ENCODE measurements at places on chromosomes 3 and 15.

DNA sequence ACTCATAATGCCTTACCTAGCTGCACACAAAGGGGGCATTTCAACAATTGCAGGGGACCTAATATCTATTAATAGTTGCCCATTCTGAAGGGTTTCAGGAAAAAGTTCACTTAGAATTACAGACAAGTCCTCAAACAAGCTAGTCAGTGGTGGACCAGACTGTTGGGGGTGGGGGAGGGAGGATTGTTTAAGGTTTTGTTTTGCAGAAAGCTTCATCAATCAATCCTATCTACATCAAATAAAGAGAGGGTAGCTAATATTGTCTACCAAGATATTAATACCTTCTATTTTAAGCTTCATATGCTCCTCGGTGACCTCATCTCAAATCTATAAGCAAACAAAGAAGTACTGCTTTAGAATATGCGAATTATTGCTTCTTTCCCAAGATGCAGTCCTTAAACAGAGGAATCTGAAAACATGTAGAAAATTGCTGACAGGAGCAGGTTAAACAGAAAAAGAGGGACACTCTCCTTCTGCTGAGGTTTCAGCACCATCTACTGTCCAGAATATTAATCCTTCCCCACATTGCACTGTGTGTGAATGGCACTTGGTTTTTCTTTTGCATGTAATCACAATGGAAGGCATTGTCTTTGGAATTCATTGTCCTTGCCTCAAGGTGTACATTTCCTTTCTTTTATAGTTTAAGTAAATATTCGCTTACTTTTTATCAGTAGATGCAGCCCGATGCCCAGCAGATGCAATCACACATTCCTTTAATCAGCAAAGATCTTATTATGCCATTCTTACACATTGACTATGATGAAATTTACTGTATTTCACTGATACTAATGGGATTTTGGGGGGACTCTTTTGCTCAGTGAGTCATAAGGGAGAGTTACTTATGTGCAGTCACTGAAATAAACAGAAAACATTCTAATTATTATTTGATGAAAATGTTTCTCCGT lies 94.7 kb downstream of the IL5RA start:
- peak; percentile 60 for DNase-seq
- no peak overlapping the region for H3K4me3 ChIP-seq
- H3K27ac ChIP-seq: no peak overlapping the region
- H3K27me3 ChIP-seq: no peaks in the 10 kb centered on the region
- no peaks in the 10 kb centered on the region for H3K36me3 ChIP-seq

GRCh38 chr15:78927077-78927790 lies 17.6 kb downstream of the CTSH start:
- DNase-seq: no peak
- no peaks in the 10 kb centered on the region for H3K27me3 ChIP-seq
- H3K4me1 ChIP-seq: no peaks in the 10 kb centered on the region
- peaks cover 100% of the 10 kb centered on the region for H3K36me3 ChIP-seq
- H3K27ac ChIP-seq: peak overlapping the region; percentile 28
- no peak overlapping the region for H3K4me3 ChIP-seq

GRCh38 chr3:40615110-40615915 lies 90.6 kb downstream of the ZNF621 start:
- H3K4me3 ChIP-seq: no peak overlapping the region
- peaks cover 9% of the 10 kb centered on the region for H3K4me1 ChIP-seq
- H3K27ac ChIP-seq: no peak overlapping the region
- DNase-seq: no peak
- H3K36me3 ChIP-seq: no peaks in the 10 kb centered on the region

DNA sequence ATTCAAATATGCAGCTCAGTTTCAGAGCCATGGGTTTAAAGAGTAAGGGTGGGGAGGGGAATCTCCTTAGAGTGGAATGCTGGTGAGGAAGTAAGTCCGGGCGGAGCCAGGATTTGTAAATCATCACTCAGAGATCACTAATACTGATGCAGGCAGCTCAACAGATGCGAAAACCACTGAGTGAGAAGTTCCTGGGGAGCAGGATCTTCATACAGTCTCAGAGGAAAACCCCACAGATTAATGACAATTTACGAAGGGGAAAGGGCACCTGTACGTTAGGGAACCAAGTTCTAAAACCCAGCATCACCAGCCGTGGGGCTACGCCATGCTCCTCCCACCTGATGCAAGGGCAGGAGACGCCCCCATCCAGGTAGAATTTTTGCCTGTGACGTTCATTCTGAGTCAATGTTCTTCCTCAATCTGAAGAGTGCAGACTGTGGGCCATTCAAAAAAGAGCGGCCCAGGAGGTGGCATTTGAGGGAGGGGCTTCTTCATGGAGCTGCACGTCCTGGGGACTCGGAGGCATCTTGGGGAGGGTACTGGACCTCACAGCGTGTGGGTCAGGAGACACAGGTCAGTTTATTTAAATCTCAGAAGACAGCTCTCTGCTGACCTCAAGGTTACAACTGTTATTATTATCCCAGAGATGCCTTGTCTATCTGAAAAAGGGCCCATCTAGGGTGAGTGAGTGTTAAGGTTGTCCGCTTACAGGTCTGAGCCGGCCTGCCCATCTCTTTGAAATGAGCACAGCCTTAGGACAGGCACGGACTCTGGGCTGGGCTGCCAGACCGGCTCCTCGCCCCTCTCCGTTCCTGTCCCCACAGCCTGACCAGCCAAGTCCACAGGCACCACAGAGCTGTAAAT lies 228.0 kb downstream of the XXYLT1 start:
- H3K4me3 ChIP-seq: no peak overlapping the region
- peaks cover 6% of the 10 kb centered on the region for H3K4me1 ChIP-seq
- no peak for DNase-seq
- H3K27me3 ChIP-seq: no peaks in the 10 kb centered on the region
- H3K36me3 ChIP-seq: no peaks in the 10 kb centered on the region

DNA sequence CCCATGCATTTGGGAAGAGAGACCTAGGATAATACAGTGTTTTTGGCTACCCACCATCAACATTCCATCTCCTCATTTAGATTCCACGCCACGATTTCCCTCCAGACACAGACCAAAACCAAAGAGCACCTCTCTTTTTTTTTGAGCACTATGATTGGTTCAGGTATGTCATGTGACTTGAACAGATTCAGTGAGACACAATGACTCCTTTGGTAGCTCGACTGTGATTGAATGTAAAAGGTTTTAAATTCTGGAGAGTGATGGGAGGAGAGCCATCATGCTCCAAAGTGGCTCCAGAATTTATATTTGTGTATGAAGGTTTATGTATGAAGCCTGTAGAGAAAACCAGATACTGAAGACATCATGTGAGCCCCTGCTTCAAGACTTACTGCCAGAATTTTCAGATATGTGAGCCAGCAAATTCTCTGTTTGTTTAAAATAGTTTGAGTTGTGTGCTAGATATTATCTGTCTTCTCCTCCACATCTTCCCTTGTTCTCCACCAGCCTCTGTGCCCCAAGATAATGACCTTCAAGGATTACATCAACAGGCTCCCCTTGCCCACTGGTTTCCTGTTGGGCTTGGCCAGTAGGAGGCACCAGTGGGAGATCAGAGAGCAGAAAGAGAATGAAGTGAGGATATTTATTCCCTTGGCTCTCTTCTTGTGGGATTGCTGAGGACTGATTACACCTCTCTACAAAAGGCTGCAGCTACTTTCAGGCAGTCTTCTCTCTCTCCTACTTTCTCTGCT lies 12.5 kb downstream of the MYD88 start:
- no peak overlapping the region for H3K27ac ChIP-seq
- no peaks in the 10 kb centered on the region for H3K4me1 ChIP-seq
- H3K27me3 ChIP-seq: no peaks in the 10 kb centered on the region
- DNase-seq: no peak
- no peaks in the 10 kb centered on the region for H3K36me3 ChIP-seq

GRCh38 chr3:142866841-142867631 lies 21.8 kb downstream of the PCOLCE2 start:
- no peak for DNase-seq
- H3K27ac ChIP-seq: no peak overlapping the region
- peaks cover under 1% of the 10 kb centered on the region for H3K27me3 ChIP-seq
- peaks cover 9% of the 10 kb centered on the region for H3K4me1 ChIP-seq
- H3K36me3 ChIP-seq: no peaks in the 10 kb centered on the region

DNA sequence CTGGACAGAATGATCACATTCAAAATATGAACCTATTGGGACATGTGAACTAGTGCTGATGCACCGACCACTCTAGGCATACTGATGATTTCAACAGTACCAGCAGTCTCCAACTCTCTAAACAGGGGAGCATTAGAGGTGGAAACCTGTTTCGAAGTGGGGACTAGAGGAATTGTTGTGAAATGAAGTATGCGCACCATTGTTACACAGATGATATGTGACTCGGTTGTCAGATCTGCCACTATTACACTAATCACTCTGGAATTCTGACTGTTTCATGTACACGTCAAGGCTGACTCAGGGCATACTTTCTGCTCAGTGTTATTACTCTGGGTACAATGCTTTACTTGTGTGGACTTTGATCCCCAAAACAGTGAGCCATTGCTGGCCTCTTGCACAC lies 198.2 kb upstream of the UBE2E2 start:
- H3K36me3 ChIP-seq: no peaks in the 10 kb centered on the region
- H3K27me3 ChIP-seq: no peaks in the 10 kb centered on the region
- no peak overlapping the region for H3K27ac ChIP-seq
- DNase-seq: no peak
- H3K4me3 ChIP-seq: no peak overlapping the region

DNA sequence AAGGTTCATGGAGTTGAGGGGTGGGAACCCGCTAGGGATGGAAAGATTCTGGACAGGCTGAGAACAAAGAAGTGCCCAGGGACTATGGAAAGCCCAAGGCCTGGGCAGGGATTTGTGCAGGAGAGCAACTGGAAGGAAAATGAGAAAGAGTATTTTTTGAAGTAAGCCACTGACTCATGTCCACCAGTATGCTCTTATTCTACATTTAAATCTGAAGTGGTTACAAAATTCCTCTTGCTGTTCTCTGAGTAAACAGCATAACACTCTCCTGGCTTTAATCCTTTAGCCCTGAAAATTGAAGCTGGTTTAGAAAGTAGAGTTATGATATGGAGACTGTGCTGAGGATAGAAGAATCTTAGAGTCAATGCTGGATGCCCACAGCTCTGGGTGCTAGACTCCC lies 165.2 kb downstream of the ISL2 start:
- no peak overlapping the region for H3K27ac ChIP-seq
- H3K36me3 ChIP-seq: no peaks in the 10 kb centered on the region
- no peak overlapping the region for H3K4me3 ChIP-seq
- no peaks in the 10 kb centered on the region for H3K27me3 ChIP-seq

- H3K27ac ChIP-seq: no peak overlapping the region
- H3K4me1 ChIP-seq: peaks cover 21% of the 10 kb centered on the region
- no peak overlapping the region for H3K4me3 ChIP-seq
- H3K36me3 ChIP-seq: no peaks in the 10 kb centered on the region
- no peaks in the 10 kb centered on the region for H3K27me3 ChIP-seq
- DNase-seq: no peak
Observed at GRCh38 chr3:177729956-177730681, 532.8 kb upstream of the TBL1XR1 start.

DNA sequence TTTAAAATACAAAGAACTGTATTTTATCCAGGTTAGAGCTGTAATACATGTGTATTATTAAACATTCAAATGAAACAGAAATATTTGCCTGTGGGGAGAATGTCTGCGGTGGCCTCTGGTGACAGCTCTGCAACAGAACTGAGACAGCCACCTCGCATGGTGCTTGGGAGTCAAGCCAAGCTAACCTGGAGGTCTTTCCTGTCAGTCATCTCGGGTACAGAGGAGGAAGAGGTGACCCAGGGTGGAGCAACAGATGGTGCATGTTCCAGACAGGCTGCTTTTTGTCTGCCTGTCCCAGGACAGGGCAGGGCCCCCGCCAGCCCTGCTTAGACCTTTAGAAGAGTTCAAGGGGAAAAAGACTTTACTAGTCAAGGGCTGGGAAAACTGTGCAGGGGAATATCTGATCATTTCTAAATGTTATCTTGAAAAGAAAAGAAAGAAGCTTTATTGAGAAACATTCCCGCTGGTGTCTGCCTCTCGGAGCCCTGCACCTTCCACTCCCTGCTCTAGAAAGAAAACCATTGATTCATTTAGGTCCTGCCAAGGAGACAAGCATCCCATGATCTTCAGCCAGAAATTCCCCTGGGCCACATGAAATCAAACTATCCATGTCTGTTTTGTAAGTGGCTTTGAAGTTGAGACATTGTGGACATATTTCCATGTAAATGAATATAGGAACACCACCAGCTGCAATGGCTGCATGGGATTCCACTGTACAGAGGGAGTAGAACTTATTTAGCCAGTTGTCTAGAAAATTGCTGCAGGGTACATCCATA lies 5.5 kb upstream of the NR2E3 start:
- no peak overlapping the region for H3K4me3 ChIP-seq
- H3K36me3 ChIP-seq: no peaks in the 10 kb centered on the region
- no peak for DNase-seq
- H3K27me3 ChIP-seq: no peaks in the 10 kb centered on the region
- no peaks in the 10 kb centered on the region for H3K4me1 ChIP-seq

DNA sequence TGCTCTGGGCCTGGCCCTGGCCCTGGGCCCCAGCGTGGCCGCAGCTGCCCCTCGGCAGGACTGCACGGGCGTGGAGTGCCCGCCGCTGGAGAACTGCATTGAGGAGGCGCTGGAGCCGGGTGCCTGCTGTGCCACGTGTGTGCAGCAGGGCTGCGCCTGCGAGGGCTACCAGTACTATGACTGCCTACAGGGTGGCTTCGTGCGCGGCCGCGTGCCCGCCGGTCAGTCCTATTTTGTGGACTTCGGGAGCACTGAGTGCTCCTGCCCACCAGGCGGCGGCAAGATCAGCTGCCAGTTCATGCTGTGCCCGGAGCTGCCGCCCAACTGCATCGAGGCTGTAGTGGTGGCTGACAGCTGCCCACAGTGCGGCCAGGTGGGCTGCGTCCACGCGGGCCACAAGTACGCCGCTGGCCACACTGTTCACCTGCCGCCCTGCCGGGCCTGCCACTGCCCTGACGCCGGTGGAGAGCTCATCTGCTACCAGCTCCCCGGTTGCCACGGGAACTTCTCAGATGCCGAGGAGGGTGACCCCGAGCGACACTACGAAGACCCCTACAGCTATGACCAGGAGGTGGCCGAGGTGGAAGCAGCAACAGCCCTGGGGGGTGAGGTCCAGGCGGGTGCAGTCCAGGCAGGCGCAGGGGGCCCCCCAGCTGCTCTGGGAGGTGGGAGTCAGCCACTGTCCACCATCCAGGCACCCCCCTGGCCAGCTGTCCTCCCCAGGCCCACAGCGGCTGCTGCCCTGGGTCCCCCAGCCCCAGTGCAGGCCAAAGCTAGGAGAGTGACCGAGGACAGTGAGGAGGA lies 21.7 kb downstream of the FBLN2 start:
- no peaks in the 10 kb centered on the region for H3K4me1 ChIP-seq
- peaks cover 5% of the 10 kb centered on the region for H3K27me3 ChIP-seq
- H3K27ac ChIP-seq: no peak overlapping the region
- H3K36me3 ChIP-seq: no peaks in the 10 kb centered on the region
- no peak for DNase-seq

GRCh38 chr15:33007303-33007855 lies 187.1 kb downstream of the FMN1 start:
- no peaks in the 10 kb centered on the region for H3K36me3 ChIP-seq
- no peak overlapping the region for H3K27ac ChIP-seq
- no peak overlapping the region for H3K4me3 ChIP-seq
- H3K4me1 ChIP-seq: no peaks in the 10 kb centered on the region
- no peak for DNase-seq
- H3K27me3 ChIP-seq: no peaks in the 10 kb centered on the region
